ENCODE measurements at places on chromosomes 7 and 10.

DNA sequence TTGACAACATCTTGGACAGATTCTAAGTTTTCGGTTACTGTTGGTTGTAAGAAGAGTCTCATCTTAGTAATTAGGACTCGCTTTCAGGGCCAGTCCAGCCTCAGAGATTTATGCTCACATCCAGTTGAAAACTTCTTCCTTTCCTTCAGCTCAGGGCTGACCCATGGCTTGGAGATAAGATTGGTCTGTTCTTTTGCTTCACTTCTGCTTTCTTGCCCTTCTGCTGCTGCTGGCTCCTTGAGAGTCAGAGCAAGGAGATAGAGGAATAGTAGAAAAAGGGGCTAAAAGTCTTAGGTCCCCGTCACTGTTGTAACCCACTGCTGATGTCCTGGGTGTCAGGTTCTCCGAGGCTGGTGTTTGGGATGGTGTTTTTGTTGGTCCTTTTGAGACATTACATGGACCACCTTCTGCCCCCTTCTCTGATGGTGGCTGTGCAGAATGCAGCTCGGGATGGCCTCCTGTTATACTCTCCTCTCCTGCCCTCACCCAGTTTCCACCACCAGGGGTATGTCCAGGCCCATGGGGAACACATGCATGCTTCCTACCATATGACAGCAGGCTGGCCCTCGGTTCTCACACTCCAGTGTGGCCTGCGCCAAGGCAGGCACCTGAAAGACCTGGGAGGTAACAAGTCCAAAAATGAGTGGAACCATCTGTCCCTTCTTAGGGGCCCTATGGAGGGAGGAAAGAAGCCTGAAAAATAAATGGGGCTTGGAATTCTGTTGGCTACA, 67.8 kb upstream of the PCBD1 start:
- DNase-seq, result no peak

GRCh38 chr7:1948887-1949680, 279.0 kb downstream of the ELFN1 start:
- DNase-seq, result no peak

DNA sequence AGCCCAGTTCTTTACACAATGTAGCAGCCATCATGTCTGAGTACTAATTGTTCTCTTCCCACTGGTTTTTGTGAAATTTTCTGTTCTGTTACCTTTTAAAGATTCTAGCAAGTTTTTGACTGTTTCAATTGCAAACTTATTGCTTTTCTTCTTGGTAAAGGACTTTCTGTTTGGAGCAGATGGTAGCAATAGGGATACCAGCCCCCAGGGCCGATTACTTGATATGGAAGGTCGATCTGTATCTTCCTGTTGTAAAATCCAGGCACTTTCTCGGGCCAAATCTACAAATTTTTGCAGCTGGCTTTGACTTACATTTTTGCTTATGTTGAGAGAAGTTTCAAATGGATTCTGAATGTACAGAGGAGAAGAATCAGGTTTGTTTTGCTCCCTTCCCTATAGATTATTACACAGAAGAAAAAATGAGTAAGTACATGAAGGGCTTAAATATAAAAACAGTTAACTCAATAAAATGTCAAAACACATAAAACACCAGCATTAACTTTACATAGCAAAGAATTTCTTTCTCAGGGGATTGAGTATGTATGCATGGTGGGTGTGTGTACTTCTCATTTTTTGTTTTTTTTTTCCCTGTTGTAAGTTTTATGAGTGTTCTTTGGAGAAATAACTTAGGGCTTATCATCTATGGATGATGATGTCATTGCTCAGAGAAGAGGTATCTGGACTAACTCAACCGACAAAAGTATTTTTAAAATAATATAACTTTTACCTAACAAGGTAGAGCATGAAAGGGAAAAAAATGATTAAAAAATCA, 35.3 kb downstream of the MTPAP start:
- DNase-seq, result no peak

GRCh38 chr10:8444630-8445029, 390.1 kb downstream of the GATA3 start:
- no peak for DNase-seq

DNA sequence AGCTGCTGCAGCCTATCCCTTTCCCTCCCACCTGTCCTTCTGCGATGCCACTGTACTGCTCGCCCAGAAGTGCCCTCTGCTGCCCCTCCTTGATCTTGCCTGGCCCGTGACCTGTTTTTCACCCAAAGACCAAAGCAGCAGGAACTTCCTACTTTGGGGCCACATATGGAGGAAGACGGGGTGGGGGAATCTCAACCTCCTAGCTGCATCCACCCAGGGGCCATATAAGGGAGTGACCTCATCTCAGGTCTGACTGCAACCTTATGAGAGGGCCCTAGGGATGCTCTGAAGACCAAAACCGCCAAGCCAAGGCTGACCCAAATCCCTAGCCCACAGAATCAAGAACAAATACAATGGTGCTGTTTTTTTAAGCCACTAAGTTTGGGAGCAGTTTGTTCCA, 15.7 kb downstream of the PRKCQ start:
- no peak for DNase-seq

- DNase-seq, result no peak
Observed at GRCh38 chr10:129867631-129868179, 96.4 kb downstream of the EBF3 start.

GRCh38 chr10:71380841-71381240, 15.9 kb upstream of the CDH23 start:
- no peak for DNase-seq

- no peak for DNase-seq
Observed at GRCh38 chr7:93176992-93177580, 28.9 kb upstream of the SAMD9L start.

GRCh38 chr10:126294451-126294850, 93.8 kb downstream of the ADAM12 start:
- no peak for DNase-seq

- no peak for DNase-seq
Observed at GRCh38 chr10:49278497-49278981, 20.4 kb upstream of the C10orf71 start.

GRCh38 chr7:1646957-1647891, 22.9 kb upstream of the ELFN1 start:
- DNase-seq, result no peak

DNA sequence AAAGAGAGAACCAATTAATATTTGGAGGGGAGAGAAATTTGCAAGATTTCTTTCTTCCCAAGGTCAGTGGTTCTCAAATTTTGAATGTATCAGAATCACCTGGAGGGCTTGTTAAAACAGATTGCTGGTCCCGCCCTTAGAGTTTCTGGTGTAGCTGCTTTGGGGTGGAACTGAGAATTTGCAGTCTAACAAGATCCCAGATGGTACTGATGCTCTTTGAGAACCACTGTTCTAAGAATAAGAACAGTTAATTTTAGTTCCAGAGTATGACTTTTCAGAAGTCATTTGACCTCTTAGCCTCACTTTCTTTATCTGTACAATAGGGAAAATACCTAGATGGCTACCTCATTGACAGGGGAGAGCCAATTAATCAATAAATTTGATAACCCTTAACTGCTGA, 161.6 kb downstream of the PRKG1 start:
- no peak for DNase-seq

DNA sequence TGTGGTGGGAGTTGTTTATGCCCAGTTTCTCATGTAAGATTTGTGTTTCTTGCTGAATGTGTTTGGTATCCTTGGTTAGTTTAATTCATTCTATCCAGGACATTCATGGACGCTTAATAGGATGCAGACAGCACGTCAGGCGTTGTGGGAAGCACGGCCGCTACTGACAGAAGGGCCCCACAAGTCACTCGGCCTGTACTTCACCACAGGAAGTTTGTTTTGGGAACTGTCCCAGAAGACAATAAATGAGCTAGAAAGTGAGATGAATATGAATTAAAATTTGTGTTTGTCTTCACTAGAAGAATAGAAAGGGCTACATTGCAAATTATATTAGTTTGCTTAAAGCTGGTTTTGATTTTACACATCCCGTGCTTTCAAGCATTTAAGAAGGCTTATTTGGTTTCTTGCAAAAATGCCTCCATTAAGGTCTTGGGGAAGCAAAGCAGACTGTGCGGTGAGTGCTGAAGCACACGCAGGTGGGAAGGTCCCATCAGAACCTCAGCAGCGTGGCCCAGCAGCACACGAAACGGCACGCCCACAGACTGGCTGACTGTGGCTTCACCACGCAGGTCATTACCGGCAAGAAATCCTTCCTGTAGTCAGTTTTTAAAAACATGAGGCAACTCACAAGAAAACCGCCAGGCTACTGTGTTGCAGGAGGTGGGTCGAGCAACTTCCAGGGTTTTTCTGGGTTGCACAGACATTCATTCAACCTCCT, 74.1 kb downstream of the VIPR2 start:
- DNase-seq, result no peak

DNA sequence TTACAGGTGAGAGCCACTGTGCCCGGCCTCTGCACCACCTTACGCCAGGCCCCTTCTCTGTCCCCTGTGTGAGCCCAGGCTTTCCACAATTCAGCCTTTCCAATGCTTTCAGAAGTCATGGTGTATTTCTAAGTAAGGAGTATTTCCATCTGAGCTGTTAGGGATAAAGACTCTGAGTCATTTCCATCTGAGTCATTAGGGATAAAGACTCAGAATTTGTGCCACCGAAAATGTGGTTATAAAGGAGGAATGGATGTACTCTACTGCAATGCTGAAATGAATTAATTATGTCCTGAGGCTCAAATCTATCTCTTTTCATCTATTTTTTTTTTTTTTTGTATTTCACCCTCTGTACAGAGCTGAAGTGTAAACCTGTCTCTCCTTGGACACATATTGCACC, 84.0 kb downstream of the GATA3 start:
- DNase-seq, result no peak

GRCh38 chr10:65968437-65968836, 957.4 kb upstream of the LRRTM3 start:
- DNase-seq, result no peak

GRCh38 chr7:31899356-31899927, 170.8 kb downstream of the PDE1C start:
- no peak for DNase-seq

DNA sequence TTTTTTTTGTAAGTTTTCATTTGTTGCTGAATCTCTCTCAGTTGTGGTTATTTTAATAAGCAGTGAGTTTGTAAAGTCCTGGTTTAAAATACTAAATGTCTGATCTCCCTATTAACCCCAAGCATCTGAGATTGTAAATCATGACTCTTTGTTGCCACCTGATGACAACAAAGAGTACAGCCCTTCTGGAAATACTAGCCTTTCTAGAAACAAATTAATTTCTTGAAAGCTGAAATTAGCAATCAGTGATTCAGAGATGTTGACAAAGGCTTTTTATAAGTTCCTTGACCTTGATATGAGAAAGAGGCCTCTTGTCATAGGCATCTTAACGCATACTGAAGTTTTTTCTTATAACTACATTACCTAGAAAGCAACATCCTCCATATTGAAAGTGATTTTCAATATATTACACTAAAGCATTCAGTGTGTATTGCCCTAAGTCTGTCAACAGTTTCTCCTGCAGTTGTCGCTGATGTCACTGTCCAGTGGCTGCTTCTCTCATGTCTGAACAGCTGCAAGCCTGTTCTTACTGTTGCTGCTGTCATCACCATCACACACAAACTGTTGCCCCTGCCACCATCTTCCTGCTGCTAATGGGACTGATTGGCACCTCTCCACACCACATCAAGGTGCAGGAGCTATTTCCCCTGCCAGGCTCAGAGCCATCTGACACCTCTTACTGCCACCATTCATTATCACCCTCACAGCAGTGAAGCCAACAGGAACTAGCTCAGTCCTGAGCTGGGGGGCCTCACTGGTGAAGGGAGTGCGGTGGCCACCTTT, 95.1 kb upstream of the LRGUK start:
- DNase-seq, result no peak

DNA sequence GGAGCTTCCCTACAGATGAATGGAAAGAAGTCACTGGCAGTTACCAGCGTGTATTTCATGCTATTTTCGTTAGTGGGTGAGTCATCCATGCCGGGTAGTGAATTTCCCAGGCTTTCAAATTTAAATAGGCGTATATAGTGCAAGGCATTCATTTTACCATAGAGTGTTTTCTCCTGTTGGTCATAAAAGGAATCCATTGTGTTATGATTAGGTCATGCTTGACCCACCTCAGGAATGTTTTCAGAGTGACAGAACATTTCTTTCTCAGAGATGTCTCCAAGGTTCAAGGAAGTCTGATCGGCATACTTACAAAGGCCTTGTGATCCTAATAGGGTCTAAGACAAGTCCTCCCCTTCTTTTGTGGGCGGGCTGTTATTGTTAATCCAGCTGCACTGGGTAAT, 110.7 kb downstream of the AKR1D1 start:
- DNase-seq, result no peak

GRCh38 chr7:1548944-1549343, 7.1 kb downstream of the TMEM184A start:
- no peak for DNase-seq

DNA sequence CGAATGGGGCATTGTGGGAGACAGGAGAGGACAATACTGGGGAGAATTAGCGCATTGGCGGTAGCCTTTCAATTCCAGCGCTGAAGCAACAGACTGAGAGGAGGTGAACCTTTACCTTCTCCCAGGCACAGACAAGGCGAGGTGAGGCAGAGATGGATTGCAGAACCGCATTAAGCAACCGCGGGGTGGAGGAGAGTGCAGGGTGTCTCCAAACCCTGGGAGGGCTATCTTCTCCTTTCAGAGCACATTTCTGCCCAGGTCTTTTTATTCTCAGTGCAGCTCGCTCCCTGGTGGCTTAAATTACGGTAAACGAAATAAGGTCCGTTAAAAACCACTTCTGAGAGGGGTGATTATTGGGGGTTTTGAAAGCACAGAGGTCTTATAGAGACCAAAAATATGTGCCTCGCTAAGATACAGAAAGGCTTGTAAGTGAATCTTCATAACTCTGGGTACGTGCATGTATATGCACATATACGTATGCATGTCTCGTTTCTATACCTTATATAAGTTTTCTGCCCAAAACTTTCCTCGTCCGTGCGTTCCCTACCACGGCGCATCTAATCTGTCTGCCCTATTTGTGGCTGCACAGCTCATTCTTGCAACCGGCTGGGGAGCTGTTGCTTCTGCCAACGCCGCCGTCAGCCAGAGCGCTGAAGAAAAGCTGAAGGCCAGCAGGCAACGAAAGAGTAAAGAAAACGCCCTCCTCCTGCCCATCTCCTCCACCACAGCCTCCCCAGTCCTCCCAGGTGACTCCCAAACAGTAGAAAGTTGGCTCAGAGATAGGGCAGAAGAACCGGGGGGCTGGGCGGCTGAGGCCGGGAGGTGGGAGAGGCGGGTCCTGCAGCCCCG, 895 bp upstream of the ZNF804B start:
- no peak for DNase-seq

- DNase-seq, result no peak
Observed at GRCh38 chr10:51602326-51602725, 97.1 kb downstream of the CSTF2T start.

Measured in stimulated activated CD4-positive, alpha-beta T cell treated with anti-CD3 and anti-CD28 coated beads, Interleukin-1b, Interleukin-23, amount 100 ng/mL, for 1 hour (primary cell).